Left lobe of liver (tissue), 2 donors: ENCODE measurements at places on chromosomes 13 and 19. TPM values are rescaled to one million over a fixed set of nuclear protein-coding genes. Genes with fewer than 3 reads are reported as not detected.

GRCh38 chr13:36154567-36155291, 23.5 kb upstream of the DCLK1 start:
- no peak for DNase-seq

DNA sequence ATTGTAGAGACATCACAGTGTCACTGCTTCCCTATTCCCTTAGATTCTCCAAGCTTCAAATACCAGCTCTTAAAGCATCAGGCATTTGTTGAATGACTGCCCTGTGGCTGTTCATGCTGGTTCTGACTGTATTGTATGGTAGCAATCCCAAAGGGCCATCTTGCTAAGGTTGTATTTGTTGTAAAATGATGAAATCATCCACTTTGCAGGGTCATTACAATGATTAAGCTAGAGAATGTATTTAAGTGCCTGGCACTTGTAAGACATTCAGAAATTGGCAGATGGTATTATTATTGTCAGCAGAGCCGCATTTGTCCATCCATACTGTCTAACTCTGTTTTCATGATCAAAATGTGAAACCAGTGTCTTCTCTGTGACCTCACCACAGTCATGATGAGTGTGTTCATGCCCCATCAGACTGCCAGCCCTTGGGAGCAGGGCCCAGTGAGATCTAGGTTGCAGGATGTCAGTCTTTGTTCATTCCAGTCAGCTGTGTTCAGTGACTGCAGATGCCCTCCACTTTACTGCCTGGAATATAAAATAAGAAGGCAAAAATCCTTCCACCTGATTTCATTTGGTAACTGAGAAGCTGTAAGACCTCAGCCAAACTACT, 86.1 kb downstream of the DHRS12 start:
- DNase-seq, result no peak

Gene C19orf18
- total RNA-seq, result 1.1 TPM

DNA sequence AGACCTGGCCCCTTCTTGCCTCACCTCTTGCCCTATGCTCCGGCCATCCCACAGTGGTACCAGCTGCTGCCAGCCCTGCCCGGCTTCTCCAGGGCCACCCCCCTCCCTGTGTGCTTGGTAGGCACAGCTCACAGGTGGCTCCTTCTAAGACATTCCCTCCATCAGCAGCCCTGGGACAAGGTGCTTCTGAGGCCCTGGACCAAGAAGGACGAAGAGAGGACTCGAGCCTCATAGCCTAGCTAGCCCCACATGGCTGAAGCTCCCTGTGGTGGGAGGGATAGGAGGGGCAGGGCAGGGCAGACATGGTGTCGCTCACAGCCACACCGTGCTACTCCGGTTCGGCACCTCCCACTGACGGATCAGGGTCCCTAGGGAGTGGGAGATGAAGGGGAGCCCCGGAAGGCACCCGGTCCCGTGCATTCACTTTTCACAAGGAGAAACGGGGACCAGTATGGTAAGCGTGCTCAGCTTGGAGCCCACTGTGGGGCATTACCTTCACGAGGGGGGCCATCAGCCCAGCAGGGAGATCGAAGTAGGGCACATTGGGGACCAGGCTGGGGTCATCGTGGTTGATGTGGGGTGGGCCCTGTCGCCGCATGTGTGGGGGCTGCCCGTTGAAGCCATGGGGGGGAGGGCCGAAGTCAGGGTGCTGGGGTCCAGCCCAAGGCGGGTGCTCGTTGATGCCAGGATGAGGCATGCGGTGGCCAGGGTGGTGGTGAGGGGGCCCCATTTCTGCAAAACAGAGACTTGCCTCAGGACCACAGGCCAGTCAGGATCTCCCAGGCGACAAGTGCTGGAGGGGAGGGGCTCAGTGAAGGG, 19.5 kb downstream of the CHERP start:
- no peak for DNase-seq

DNA sequence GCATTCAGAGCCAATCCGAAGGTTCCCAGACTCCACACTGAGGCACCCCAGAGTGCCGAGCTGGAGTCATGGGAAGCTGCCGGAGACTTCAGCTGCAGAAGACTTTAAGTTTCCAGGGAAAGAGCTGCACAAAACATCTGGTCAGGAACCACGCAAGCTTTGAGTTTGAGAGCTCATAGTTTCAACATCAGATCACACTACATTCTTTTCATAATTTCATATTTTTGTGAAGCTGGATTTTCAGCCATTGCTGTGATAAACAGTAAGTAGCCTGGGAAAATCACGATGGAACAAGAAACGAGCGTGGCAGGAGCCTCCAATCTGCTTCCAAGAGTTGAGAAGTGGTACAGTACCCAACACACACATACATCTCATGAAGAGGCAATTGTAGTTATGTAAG, 25.5 kb upstream of the ATP12A start:
- DNase-seq, result no peak

DNA sequence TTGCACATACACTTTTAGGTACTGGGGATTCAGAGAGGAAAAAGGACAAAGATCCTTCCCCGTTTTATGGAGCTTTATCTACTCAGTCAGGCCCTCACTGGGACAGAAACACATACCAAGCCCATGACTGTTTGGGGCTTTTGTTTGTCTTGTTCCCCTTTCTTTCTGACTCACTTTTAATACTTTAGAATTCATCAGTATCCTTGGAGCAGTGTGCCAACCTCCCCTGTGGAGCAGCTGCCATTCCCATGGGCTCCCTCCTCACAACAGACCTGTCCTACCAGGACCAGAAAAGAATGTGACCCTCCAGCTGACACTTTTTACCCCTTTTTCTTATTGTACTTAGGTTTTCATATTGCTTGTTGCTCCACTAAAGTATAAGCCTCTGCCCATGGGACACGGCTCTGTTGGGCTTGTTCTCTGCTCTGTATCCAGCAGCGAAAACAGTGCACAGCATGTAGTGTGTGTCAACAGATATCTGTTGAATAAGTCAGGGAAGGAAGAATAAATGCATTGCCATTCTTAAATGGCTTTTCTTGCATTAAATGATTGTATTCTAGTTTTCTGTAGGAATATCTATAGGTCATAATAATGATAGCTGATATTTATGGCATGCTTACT, 431.1 kb downstream of the EFNB2 start:
- DNase-seq, result no peak

Gene RGS9BP
- 0.10 TPM for total RNA-seq

Gene IRGC
- total RNA-seq, result not detected

DNA sequence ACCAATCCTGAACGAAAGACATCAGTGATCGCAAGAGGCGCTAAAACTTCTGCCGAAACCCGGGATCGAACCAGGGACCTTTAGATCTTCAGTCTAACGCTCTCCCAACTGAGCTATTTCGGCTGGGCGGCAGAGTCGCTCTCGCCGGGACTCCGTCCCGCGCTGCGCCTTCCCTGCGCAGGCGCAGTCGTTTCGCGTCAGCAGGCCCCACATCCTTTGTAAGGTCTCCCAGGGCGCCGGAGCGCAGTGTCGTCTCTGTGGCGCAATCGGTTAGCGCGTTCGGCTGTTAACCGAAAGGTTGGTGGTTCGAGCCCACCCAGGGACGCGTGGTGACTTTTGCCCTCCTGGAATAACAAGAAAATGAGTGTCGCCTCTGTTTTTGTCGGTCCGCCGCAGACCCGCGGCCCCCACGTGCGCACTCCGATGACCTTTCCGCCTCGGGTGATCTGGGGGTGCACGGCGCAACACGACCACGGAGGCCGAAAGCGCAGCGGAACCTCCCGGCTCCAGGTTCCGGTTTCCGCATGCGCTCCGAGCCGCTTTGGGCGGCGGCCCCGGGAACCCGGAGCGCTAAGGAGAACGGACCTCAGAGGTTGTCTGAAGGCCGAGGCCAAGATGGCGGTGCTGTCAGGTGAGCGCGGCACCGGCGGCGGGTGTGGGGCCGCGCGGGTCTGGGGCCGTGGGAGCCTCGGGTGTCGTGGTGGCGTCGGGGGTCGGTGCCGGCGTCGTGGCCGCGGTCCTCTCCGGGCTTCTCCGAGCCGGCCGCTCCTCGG, at the start of gene NDUFS7:
Gene NDUFS7, plus strand, starts transcription at position 596 of the 773 bp plus-strand sequence. Its CDS starts 20 bp downstream, at position 616.
- peak; percentile 93 for DNase-seq

GRCh38 chr19:12838182-12838885, at the start of gene MAST1:
Gene MAST1 (plus strand): TSS chr19:12838515. CDS start chr19:12838573, 58 bp downstream.
- no peak for DNase-seq

DNA sequence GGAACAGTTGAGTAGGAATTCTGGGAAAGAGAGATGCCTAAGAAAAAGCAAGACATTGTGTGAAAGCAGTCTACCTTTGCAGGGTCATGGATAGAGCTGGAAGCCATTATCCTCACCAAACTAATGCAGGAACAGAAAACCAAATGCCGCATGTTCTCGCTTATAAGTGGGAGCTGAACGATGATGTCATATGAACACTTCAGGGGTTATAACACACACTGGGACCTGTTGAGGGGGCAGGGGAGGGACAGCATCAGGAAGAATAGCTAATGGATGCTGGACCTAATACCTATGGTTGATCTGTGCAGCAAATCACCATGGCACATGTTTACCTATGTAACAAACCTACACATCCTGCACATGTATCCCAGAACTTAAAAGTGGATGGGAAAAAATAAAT, 69.9 kb downstream of the TSC22D1 start:
- no peak for DNase-seq
